ENCODE measurements at places on chromosomes 16 and 17. TPM values are rescaled to one million over a fixed set of nuclear protein-coding genes. Genes with fewer than 3 reads are reported as not detected.

Gene ABCA5
- total RNA-seq = 15.4 TPM

Gene NACA2
- total RNA-seq = not detected

Gene CCL16
- not detected for total RNA-seq

Gene CRK
- total RNA-seq = 25.3 TPM

Gene LHX1
- 0.46 TPM for total RNA-seq

Gene FBXL16
- 7.6 TPM for total RNA-seq

Gene VTN
- 0.18 TPM for total RNA-seq
